ENCODE measurements at places on chromosomes 1 and 21. TPM values are rescaled to one million over a fixed set of nuclear protein-coding genes. Genes with fewer than 3 reads are reported as not detected.
A peak's percentile ranks its signal among the peaks of the same experiment; 100 is the strongest.

DNA sequence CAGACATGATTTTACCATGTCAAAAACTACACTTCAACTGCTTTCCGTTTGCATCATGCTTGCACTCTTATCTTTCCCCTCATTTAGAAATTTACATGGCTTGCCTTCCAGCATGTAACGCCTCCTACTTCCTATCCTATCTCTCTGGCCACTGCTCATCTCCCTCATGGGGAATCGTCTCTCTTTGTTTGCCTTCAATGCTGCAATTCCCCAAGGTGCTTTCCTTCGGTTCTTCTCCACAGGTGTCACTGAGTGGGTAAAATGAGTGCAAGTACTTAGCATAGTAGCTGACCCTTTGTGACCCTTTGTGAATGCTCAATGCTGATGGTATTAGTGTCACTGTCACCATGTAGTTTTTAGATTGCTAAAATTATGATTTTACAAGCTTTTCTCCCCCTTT lies 63.1 kb downstream of the APP start:
- no peak for DNase-seq

DNA sequence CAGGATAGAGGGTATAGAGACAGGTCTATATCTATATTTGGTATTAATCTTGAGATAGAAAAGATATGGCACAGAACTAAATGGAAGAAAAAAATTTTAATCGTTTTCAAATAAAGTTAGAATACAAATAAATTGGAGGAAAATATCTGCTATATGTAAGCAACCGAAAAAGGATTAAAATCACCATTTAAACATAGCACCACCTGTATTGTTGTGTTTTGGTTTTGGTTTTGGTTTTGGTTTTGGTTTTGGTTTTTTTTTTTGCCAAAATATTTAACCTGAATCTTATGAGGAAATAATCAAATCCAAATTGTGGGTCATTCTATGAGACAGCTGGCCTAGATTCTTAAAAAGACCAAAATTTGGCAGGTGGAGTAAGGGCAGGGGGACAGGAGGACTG lies 28.5 kb upstream of the ANGPTL1 start:
- DNase-seq: no peak

DNA sequence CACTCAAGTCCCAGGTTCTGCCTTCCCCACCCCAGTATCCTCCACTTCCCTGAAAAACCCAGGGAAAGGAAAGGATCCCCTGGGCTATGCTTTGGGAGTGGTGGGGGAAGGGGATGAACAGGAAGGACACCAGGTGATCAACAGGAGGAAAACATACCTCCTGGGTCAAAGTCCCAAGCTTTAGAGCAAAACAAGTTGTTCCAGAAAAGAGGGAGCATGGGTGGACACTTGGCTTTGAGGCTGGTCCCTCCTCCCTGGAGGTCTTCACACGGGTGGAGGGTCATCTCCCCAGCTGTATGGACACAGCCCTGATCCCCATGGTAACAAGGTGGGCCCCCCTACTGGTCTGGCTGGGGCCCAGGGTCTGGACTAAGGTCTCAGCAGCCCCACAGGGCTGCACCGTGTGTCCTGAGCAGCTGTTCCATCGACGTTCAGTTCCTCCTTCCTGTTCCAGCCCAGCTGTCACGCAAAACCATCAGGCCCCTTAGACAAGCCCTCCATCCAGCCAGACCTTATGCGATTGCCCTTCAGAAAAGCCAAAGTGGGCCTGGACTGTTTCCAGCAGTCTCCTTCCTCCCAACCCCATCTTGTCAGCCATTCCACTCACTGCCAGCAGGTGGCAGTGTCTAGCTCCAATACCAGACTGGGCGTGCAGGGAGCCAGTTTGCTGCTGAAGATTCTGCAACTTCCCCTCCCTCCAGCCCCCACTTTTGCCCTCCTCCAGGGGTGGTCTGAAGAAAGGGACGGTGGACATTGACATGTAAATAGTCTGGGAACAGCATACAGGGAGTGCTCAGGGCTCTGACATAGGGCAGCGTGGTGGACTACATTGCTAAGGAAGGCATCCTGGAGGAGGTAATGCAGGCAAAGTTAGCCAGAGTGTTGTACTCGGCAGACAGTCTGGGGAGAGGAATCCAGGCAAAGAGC lies 2.9 kb upstream of the PDZK1IP1 start:
- peak; percentile 75 for DNase-seq

- no peak for DNase-seq
Observed at GRCh38 chr1:38962113-38962512, 20.5 kb upstream of the RHBDL2 start.

DNA sequence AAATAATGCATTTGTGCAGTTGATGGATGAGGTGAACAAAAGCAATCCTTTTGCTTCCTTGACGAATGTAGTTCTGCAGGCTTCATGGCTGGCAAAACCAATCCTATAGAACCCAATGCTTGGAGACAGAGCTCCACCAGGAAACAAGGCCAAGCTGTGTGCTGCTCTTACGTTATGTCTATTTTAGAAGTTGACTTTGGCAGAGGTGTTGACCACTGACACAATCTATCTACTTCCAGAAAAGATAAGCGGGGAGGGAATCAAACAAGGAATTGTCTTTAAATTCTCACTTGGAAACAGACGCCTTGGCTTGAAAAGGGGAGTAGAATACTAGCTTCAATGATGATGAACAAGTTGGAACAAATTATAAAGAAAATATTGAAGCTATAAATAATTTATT lies 211.2 kb downstream of the SETD4 start:
- no peak for DNase-seq

GRCh38 chr21:46056450-46056903 lies 41.4 kb upstream of the COL6A2 start:
- no peak for DNase-seq

DNA sequence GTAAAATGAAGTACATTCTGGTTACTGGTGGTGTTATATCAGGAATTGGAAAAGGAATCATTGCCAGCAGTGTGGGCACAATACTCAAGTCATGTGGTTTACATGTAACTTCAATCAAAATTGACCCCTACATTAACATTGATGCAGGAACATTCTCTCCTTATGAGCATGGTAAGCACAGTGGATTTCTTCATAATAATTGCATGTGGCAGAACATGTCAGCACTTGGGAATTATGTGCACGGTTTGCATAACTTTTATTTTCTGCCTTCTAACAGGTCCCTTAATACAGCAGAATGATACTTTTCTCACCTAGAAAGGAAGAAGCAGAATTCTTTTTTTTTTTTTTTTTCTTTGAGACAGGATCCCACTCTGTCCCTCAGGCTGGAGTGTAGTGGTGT lies 3.8 kb downstream of the CTPS1 start:
- DNase-seq: no peak

GRCh38 chr21:42117229-42117966 lies 46.3 kb downstream of the UMODL1 start:
- DNase-seq: peak; percentile 50

GRCh38 chr1:1150100-1150499 lies 23.6 kb upstream of the TTLL10 start:
- no peak for DNase-seq

- no peak for DNase-seq
Observed at GRCh38 chr21:33058957-33059356, 11.0 kb upstream of the OLIG1 start.

DNA sequence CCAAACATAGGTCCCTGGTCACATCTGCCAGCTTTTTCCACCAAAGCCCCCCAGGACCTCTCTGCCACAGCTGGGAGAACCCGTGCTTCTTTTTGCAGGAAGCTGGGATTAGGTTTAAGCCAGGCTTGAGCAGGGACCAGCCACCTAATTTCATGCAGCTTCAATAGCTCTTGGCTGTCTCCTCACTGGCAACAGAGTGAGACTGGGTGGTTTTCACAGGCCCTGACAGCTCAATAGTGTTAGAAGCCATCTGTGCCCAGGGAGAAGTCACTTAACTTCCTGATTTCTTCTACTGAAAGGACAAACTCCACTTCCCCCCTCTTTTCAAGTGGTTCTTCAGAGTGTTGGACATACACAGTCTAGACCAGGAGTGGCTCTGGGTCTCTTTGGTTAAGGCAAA lies 20.4 kb upstream of the SRSF4 start:
- DNase-seq: no peak

DNA sequence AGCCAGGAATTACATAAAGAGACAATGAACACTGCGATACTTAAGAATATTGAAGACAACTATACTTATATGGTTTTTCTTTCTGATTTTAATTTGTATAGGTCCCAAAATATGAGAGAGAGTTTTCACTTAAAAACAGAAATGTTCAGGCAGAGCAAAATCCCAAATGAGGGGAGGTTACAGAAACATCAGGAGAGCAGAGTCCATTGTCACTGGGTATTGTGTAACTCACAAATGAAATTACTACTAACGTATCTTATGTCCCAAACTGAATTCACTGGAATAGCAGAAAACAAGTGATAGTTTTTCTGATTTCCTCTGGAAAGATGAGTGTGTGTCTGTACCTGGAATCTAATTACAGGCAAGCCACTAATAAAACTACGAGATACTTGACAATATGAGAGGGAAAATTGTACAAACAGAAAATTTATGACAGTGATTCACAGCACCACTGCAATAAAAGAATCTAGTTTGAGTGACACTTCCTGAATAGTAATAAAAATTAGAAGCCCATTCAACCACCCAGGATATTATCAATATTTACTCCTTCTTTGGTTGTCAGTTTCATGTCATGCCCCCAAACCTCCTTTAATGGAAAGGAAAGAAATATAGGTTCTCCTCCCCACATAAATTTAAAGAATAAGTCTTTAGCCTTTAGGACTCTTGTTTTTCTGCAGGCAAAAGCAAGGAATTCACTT lies 522.6 kb downstream of the ADGRL2 start:
- DNase-seq: no peak

- no peak for DNase-seq
Observed at GRCh38 chr21:15433091-15433490, 296.7 kb upstream of the USP25 start.

DNA sequence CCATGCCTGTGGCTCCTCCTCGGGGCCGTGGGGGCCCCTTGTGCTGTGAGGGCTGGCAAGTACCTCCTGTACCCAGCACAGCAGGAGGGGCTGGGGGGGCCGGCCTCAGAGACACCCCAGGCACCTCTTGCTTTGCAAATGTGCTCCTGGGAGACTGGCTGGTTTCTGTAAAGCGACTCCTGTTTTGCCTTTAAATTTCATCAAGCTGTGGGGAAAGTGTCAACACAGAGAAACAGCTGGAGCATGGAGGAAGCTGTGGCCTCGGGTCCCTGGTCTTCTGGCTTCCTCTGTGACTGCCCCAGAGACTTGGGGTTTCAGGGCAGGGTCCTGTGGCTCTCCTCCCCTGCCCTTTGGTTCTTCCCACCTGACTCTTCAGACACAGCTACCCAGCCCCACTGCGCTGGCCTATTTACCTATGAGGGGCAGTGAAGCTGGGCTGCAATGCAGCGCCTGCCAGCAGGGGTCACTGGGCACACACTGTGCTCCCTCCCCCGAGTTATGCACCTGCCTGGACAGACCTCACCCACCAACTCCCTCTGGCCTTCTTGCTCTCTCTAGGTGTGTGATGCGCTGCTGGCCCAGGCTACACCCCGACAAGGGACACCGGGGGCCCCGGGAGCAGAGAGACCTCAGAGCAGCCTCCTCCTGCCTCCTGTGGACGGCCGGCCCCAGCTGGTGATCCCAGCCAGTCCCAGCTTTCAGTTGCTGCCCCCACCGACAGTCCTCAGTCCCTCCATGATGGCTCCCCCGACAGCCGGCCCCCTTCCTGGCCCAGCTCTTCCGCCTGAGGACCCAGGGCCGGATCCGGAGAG lies 17.6 kb upstream of the PEX10 start:
- no peak for DNase-seq

GRCh38 chr1:48841461-48841860 lies 64.8 kb upstream of the BEND5 start:
- DNase-seq: no peak

GRCh38 chr1:200899954-200900867 lies 5.5 kb downstream of the INAVA start:
- DNase-seq: no peak

DNA sequence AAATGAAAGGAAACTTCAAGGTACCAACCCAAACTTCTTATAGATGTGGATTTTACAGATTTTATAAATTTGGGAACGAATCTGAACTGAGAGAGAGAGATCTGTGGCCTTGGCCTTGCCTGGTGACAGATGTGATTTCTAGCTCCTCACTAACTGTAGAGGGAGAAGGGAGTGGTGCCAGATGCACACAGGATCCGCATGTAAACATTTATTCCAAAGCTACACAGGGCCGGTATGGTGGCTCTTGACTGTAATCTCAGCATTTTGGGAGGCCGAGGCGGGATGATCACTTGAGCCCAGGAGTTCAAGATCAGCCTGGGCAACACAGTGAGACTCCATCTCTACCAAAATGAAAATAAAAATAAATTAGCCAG lies 77.1 kb downstream of the PGBD5 start:
- no peak for DNase-seq

- DNase-seq: no peak
Observed at GRCh38 chr1:92853299-92853698, 21.5 kb downstream of the RPL5 start.

The FGGY gene
- polyA plus RNA-seq: 21.9 TPM

The TNFRSF8 gene
- 0.28 TPM for polyA plus RNA-seq

The SLC2A5 gene
- 0.60 TPM for polyA plus RNA-seq

The PLXNA2 gene
- 19.3 TPM for polyA plus RNA-seq

The ACTN2 gene
- 0.65 TPM for polyA plus RNA-seq

Measured in left renal cortex interstitium (tissue), 4 donors.